ENCODE measurements at places on chromosomes 3 and 15.

DNA sequence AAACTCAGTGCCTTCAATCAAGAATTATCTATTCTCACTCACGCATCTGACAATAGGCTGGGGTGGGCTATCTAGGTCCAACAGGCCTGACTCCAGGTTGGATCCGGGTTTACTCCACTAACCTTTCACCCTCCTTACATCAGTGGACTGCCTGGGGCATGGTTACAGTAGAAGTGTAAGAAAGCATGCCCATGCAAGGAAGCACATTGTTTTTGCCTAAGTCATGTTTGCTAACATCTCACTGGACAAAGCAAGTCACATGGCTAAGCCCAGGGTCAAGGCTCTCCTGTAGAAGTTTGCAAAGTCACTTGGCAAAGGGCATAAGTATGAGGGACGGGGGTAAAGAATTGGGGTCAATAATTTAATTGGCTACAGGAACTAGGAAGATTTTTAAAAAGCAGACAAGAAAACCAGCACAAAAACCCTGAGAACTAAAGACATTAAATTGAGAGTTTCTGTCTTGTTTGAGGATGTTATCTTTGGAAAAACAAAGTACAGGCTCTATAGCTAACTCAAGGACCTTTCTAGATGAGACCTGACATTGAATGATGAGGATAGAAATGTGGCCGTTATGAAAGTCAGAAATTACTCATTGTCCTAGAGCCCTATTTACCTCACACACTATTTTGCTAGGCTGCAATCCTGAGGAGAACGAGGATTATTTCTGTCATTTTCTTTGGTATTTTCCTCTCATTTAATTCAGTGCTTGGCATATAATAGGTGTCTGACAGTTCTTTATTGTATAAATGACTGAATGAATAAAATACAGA lies 214.2 kb downstream of the IL20RB start:
- DNase-seq = no peak

GRCh38 chr15:34714476-34715121 lies 40.2 kb downstream of the GJD2 start:
- no peak for DNase-seq

DNA sequence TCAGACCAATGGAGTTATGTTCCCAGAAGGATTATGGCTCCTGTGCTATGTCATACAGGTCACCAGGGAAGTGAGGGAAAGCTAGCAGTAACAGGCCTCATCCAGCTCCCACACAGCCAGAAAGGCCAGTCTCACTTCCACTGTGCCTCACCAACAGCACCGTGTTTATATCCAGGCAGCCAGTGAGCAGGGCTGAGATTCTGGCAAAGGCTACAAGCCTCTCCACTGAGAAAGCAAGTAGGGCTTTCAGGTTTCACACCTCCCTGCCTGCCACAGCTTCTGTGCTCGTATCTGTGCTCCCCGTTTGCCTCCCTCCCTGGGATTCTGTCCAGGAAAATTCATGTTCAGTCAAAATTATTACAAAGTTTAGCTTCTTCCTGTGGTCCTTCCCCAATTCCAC lies 14.9 kb upstream of the CFAP20DC start:
- no peak for DNase-seq

GRCh38 chr3:24272875-24273274 lies 221.8 kb downstream of the THRB start:
- no peak for DNase-seq

- DNase-seq = no peak
These were observed 20.5 kb upstream of the SOX14 start for GRCh38 chr3:137743608-137744007.

DNA sequence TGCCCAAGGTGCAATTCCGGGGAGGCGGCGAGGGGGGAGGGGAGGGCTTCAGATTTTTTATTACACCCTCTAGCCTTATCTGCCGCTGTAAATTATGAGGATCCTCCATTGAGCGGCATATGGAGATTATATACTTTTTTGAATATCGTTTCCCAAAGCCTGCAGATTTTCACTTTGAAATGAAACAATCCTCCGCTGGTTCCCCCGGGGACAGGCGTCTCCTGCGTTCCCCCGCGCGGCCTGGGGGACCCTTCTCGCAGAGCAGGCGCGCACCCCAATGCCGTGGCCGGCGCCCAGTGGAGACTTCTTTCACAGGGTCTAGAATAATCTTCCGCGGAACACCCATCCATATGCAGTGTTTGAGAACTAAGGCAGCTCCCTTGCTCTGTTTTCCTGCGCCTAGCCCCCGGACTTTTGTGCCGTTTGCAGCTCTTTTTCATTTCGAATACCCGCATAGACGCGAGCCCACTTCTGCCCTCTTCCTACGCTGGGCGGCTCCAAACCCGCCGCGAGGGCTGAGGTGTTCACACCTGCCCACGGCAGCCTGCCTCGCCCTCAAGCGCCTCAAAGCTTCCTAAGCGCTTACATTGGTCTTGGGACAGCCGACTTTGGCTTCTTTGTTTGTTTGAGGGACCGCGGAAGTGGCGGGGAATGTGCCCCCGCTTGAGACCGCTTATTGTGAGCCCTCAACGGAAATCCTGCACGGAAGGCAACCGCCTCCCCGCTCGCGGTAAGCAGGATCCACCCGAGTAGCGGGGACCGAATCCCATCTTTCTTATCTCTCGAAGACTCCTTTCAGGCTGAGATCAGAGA lies 7.5 kb downstream of the SOX14 start:
- no peak for DNase-seq

- no peak for DNase-seq
These were observed 44.9 kb downstream of the LPP start for GRCh38 chr3:188198760-188199327.

GRCh38 chr3:118557513-118557912 lies 477.1 kb downstream of the IGSF11 start:
- DNase-seq = no peak

DNA sequence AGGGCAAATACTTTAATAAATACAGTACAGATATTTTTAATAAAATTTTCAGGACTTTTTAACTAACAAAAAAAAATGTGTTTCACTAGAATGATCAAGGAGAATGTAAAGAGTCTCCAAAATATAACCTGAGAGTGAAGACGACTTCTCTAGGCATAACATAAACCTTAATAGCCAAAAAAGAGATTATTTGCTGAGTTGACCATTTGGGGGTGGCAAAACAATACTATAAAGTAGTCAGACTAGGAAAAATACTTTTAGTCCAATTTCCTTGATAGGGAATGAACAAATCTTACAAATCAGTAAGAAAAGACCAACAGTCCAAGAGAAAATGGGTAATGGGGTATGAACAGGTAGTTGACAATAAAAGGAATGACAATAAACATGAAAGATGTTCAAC lies 29.4 kb upstream of the GATM start:
- DNase-seq = no peak

GRCh38 chr3:37814547-37814946 lies 47.1 kb upstream of the CTDSPL start:
- peak; percentile 23 for DNase-seq

GRCh38 chr3:109921509-109921908 lies 584.2 kb upstream of the DPPA4 start:
- DNase-seq = no peak

GRCh38 chr3:18027161-18027939 lies 284.9 kb upstream of the TBC1D5 start:
- no peak for DNase-seq

DNA sequence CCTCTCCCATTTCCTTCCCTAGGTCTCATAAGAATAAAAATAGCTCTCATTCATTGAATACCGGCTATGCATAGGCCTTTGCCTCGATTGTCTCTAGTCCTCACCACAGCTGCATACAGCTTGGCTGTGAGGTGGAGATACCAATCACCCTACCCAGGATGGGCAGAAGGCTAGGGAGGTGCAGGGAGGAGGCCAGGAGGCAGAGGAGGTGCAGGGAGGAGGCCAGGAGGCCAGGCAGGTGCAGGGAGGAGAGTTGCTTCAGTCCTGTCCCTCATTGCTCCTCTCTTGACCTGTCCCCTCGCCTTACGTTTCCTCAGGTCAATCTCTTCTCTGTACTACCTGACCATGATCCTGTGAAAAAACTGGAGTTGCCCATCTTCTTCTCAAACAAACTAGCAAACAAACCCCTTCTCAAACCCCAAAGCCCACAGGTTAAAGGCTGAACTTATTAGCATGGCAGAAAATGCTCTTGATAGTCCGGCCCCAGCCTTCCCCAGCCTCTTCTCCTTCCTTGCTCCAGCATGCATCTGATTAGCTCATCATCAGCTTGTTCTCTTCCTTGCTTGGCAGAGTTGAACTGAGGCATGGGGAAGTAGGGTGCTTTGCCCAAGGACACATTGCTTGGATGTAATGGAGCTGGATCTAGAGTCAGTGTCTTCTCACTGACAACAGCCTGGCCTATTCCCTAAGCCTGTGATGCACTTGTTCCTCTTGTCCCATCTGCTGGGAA lies 15.8 kb downstream of the PODXL2 start:
- no peak for DNase-seq

DNA sequence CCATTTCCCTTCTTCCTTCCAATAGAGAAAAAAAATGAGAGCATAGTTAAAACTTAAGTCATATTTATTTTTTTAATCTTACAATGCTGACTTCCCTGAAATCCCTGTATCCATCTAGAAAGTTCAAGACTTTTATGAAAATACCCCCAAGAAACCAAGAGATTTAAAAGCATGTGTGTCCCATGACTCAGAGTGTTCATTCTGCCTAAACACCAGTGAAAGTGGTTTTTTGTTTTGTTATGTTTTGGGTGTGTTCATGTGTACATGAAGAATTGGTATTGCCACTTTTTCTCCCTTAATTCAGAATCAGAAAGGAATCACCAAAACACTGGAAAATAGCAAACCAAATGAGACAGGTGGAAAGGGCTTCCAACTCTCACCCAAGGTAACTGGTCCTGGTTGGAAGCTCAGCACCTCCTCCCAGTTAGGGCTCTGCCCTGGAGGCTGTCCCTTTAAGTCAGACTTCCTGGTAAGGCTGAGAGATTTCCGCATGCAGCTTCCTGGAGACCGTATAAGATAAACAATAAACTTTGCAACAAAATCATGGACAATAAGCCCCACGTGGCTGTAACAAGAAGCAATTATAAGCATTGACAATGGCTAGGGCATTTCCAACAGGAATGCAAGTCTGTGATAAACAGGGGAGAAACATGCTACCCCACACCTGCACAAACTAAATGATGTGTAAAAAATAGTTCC lies 121.9 kb upstream of the ARHGEF3 start:
- DNase-seq = peak; percentile 78

DNA sequence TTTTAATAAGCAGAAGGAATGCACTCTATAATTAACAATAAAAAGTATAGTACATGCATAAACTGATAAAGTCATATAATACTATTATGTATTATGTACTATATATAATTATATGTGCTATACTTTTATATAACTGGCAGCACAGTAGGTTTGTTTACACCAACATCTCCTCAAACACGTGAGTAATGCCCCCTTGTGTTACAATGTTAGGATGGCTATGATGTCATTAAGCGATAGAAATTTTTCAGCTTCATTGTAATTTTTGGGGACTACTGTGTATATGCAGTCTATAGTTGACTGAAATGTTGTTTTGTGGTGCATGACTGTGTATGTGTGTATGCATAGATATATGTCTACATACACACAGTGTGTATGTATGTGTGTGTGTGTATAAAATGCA lies 100.6 kb downstream of the SLMAP start:
- DNase-seq = no peak

DNA sequence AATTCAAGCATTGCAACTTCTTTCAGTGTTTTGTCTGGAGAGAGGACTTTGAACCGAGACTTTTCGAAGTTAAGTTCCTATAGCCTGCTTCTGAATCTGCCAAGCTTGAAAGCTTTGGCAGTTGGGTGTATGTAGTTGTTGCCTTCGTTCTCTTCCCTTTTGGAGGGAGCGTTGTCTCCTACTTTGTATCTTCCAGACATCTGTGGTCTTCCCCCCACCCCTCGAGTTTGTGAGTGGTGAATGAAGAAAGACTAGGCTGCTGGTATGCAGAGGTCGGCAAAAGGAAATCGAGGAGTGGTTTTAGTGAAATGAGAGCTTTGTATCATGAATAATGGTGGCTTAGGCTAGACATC lies 1.3 kb downstream of the CTNNB1 start:
- peak; percentile 31 for DNase-seq

DNA sequence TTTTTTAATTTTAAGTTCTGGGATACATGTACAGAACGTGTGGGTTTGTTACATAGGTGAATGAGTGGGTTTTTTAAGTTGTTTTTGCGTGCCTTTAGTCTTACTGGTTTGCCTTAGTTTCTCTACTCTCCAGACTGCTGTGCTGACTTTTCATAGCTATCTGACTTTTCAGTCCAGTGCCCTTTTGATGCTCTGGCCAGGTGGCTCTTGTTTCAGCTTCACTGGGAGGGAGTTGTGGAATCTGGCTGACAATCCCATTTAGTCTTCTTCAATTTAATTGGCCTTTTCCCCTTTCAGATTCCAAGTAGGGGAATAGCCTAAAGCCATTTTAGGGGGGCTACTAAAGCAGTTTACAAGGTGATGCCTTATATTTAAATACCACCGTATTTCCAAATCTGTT lies 30.1 kb downstream of the FNDC3B start:
- no peak for DNase-seq

- no peak for DNase-seq
These were observed 770.0 kb downstream of the GRM7 start for GRCh38 chr3:7630925-7631324.
